Adrenal gland (tissue), 19 donors: ENCODE measurements at places on chromosomes 2 and 18.

DNA sequence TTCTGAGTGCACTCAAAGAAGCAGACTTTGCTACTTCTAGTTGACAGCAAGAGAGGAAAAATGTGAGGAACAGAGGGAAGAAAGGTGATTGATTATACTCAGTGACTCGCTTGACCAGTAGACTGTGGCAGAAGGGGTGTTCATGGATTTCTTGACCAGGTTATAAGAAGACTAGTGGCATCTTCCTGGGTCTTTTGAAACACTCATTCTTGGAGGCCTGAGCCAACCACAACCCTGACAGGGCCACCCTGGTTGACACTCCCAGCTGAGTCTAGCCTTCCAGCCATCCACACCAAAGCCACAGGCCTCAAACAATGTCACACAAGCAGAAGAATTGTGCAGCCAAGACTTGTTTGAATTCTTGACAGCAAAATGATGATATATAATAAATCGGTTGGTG lies 366.3 kb downstream of the SS18 start:
- H3K4me3 ChIP-seq, result no peak overlapping the region
- H3K36me3 ChIP-seq, result no peaks in the 10 kb centered on the region
- no peaks in the 10 kb centered on the region for H3K4me1 ChIP-seq
- peaks cover 3% of the 10 kb centered on the region for H3K27me3 ChIP-seq

- H3K27me3 ChIP-seq, result no peaks in the 10 kb centered on the region
- no peak overlapping the region for H3K27ac ChIP-seq
- H3K4me1 ChIP-seq, result no peaks in the 10 kb centered on the region
- no peak overlapping the region for H3K4me3 ChIP-seq
- H3K36me3 ChIP-seq, result no peaks in the 10 kb centered on the region
- no peak for DNase-seq
These were observed 379.8 kb upstream of the FANCL start for GRCh38 chr2:58620896-58621295.

DNA sequence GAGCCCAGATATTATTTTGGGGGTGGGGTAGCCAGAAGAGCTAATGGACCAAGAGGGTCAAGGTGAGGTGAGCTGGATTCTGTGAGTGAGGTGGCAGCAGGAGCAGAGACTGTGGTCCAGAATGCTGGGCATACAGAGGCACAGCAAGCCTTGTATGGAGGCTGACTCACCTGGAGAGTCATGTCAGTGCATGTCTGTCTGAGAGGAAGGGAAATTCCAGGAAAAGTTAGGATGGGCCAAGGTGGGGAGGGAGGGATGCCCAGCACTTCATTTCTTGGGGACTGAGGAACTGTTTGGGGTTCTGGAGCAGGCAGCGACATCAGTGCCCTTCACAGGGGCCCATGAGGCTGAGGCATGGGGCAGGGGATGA lies 21.1 kb downstream of the PER2 start:
- no peak for DNase-seq
- H3K27ac ChIP-seq, result no peak overlapping the region
- H3K4me1 ChIP-seq, result no peaks in the 10 kb centered on the region
- no peaks in the 10 kb centered on the region for H3K27me3 ChIP-seq

- no peaks in the 10 kb centered on the region for H3K27me3 ChIP-seq
- no peak overlapping the region for H3K27ac ChIP-seq
- H3K4me1 ChIP-seq, result peaks cover 14% of the 10 kb centered on the region
- DNase-seq, result peak; percentile 45
- H3K36me3 ChIP-seq, result no peaks in the 10 kb centered on the region
- H3K4me3 ChIP-seq, result no peak overlapping the region
These were observed 56.8 kb downstream of the HDLBP start for GRCh38 chr2:241258505-241259280.

GRCh38 chr18:45280481-45281276 lies 334.6 kb upstream of the SLC14A2 start:
- no peak overlapping the region for H3K4me3 ChIP-seq
- H3K27ac ChIP-seq, result no peak overlapping the region
- H3K36me3 ChIP-seq, result no peaks in the 10 kb centered on the region
- no peak for DNase-seq
- no peaks in the 10 kb centered on the region for H3K27me3 ChIP-seq

DNA sequence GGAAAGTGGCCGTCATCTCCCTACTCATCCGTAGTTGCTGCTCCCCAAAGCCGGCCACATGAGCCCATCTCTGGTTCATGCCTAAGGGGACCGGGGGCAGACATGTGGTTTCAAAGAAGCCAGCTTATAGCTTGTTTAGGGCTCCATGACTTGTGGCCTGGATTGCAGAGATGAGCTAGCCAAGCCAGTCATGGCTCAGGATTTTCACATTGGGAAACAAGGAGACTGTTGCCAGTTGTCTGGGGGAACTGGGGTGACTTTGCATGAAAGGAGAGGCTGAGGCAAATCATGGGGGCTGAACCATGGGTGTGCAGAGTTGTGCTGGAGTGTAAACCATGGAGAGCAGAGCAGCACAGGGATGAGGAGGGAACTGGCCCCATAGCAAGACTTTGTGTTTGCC lies 183.0 kb upstream of the APCDD1 start:
- DNase-seq, result no peak
- peaks cover 19% of the 10 kb centered on the region for H3K4me1 ChIP-seq
- no peak overlapping the region for H3K27ac ChIP-seq
- no peaks in the 10 kb centered on the region for H3K27me3 ChIP-seq

DNA sequence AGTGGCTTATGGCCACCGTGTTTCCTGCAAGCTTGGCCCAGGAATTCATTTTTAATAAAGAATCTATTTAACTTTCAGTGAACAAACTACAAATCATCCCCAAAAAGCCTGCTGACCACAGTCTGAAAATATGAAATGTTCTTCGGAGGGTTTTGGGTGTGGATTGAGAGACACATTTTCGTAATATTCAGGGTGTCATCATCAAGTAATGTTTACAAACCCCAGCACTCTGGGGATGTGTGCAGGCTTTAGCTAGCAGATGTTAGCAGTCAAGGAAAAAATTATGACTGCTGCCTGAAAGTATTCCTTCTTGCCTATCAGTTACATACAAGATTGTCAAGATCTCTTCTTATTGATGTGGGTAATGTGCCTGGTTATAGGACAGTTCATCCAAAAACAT lies 143.9 kb upstream of the FN1 start:
- no peaks in the 10 kb centered on the region for H3K27me3 ChIP-seq
- H3K4me3 ChIP-seq, result no peak overlapping the region
- DNase-seq, result no peak
- no peaks in the 10 kb centered on the region for H3K36me3 ChIP-seq

DNA sequence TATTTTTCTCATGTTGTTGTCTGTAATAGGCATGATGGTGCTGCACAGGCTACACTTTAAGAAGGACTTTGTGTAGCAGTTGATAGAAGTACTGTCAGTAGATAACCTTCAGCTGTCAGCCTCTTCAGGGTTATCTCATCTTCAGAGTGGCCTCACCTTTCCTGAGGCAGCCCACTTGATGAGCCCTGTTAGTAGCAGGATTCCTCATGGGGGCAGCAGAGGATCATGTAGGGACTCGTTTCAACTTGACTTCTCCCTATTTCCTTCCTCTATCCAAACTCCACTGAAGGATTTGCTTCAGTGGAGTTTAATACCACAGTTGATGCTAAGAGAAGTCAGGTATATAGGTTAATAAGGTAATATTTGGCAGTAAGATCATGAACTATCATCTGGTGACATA lies 530.3 kb upstream of the FSIP2 start:
- H3K4me1 ChIP-seq, result no peaks in the 10 kb centered on the region
- no peaks in the 10 kb centered on the region for H3K27me3 ChIP-seq
- no peak for DNase-seq
- no peaks in the 10 kb centered on the region for H3K36me3 ChIP-seq

GRCh38 chr2:37802899-37803379 lies 122.1 kb upstream of the RMDN2 start:
- H3K4me1 ChIP-seq, result no peaks in the 10 kb centered on the region
- no peak overlapping the region for H3K27ac ChIP-seq
- H3K4me3 ChIP-seq, result no peak overlapping the region
- H3K27me3 ChIP-seq, result no peaks in the 10 kb centered on the region
- H3K36me3 ChIP-seq, result no peaks in the 10 kb centered on the region

GRCh38 chr18:37403100-37403781 lies 162.4 kb downstream of the CELF4 start:
- H3K27ac ChIP-seq, result no peak overlapping the region
- H3K36me3 ChIP-seq, result no peaks in the 10 kb centered on the region
- no peaks in the 10 kb centered on the region for H3K4me1 ChIP-seq
- no peaks in the 10 kb centered on the region for H3K27me3 ChIP-seq
- DNase-seq, result peak; percentile 49
- no peak overlapping the region for H3K4me3 ChIP-seq

GRCh38 chr2:206212673-206213513 lies 53.2 kb downstream of the EEF1B2 start:
- no peak overlapping the region for H3K4me3 ChIP-seq
- DNase-seq, result no peak
- no peak overlapping the region for H3K27ac ChIP-seq
- no peaks in the 10 kb centered on the region for H3K36me3 ChIP-seq
- no peaks in the 10 kb centered on the region for H3K27me3 ChIP-seq

DNA sequence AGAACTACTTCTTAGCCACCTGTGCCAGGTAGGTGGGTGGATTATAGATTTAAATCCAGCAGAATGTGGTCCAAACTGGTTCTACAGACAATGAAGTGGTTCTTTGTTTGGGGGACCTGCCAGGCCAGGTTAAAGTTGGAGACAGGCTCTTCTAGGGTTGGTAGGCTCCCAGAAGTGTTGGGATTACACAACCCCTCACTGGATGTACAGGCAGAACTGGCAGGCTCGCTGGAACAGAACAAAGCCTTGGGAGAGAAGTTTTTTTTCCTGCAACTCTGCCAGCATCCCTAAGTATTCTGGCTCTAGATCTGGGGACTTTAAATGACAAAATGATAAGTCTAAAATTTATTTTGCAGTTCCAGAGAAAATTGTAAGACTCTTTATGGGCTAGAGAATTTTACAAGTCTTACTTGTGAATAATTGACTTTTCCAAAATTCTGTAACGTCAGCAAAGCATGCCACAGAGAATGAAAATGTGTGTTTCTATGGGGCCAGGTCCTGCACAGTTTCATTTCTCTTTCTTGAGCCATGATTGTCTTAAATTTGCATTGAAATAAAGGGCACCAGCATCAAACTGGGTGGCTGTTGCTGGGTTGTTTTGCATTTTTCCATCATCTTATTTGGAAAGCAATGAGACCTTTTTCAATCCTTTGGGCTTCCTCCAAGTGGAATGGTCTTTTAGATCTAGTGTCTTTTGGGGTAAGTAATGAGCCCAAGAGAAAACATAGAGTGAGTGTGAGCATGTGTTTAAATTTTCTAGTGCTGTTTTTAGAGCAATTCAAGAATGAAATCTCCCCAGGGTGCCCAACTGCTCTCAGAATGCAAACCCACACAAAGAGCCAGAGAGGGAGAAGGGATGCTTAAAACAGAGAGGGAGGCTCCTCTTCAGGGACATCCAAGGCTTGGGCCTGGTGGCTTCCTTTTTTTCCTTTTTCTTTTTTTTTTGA lies 32.4 kb upstream of the ATL2 start:
- H3K4me1 ChIP-seq, result peaks cover 22% of the 10 kb centered on the region
- H3K36me3 ChIP-seq, result no peaks in the 10 kb centered on the region
- peak overlapping the region; percentile 28 for H3K27ac ChIP-seq
- H3K4me3 ChIP-seq, result no peak overlapping the region
- DNase-seq, result peak; percentile 71

- H3K4me1 ChIP-seq, result no peaks in the 10 kb centered on the region
- DNase-seq, result no peak
- no peak overlapping the region for H3K4me3 ChIP-seq
- H3K27ac ChIP-seq, result no peak overlapping the region
- H3K36me3 ChIP-seq, result no peaks in the 10 kb centered on the region
- H3K27me3 ChIP-seq, result peaks cover 8% of the 10 kb centered on the region
These were observed 670.3 kb downstream of the GALR1 start for GRCh38 chr18:77919923-77920322.

DNA sequence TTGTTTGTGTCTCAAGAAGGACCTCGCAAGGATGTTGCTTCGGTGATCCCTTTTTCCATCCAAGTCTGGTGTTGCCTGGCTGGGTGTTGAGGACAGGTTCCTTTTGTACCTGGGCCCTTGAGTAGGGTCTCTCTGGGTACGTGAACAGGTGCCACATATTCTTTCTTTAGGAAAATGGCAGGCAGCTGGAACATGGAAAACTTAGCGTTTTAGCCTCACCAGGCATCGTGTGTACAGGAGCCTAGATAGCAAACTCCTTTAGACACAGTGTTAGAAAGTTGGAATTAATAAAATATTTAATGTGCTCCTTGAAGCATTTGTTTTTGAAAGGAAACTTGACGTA lies 54.3 kb upstream of the RBM44 start:
- no peaks in the 10 kb centered on the region for H3K27me3 ChIP-seq
- DNase-seq, result no peak
- H3K4me1 ChIP-seq, result peaks cover 5% of the 10 kb centered on the region
- no peak overlapping the region for H3K4me3 ChIP-seq
